IPS DF 19.7 (cell line): ENCODE measurements at places on chromosomes 3 and 15.

DNA sequence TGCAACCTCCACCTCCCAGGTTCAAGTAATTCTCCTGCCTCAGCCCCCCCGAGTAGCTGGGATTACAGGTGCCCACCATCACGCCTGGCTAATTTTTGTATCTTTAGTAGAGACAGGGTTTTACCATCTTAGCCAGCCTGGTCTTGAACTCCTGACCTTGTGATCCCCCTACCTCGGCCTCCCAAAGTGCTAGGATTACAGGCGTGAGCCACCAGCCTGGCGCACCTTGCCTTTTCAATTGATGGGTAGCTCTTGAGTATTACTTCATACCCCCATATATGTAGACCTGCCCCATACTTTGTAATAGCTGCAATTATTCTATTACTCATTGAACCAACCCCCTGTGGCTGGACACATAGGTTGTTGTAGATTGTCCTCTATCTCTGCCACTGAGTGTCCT is 101.3 kb downstream of the LRRK1 start:
- no peak for DNase-seq

DNA sequence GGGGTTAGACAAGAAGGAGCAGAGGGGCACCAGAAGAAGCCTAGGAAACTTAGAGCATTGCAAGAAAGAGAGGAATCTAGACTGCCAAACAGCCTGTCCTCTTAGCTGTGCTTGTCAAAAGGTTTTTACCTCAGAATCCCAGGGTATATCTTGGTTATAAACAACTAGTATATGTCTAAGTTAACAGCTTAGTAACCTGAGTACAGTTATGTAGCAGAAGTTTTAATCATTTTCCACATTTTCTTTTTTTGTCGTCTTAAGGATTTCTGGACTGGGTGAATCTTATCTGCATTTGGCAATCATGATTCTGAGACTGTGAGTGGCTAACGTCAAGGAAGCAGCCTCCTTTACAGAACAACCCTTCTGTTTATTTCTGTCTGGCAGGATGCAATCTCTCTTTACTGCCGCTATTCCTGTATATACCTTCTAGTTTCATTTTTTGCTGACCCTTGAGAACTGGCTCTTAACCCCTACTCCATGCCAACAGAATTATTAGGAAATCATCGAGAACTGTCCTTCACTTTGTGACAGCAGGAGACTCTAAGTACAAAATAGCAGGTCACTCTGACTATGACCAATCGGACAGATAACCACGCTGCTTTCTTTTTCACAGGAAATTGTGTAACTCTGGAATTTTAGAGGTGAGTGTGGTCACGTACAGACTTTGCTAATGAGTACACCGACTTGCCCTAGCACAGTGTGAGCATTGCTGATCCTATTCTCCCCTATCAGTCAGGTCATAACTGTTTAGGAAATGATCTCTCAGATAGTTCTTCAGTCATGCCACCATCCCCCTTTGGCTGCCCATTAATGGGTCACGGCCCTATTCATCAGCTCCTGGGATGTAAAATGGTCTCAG is 3.3 kb upstream of the CP start:
- no peak for DNase-seq

DNA sequence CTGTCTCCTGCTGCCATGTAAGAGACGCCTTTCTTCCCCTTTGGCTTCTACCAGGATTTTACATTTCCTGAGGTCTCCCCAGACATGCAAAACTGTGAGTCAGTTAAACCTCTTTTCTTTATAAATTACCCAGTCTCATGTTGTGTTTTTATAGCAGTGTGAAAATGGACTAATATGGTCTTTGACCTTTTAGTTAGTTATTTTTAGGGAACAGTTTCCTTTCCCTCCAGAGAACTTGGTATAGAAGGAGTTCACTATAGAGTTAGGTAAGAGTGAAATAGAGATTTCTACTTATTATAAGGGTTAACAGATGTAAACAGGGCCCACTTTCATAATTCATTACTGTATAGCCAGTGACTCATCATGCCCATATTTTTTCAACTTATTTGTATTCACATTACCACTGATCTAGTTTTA is 170.9 kb downstream of the UNC13C start:
- DNase-seq: no peak

DNA sequence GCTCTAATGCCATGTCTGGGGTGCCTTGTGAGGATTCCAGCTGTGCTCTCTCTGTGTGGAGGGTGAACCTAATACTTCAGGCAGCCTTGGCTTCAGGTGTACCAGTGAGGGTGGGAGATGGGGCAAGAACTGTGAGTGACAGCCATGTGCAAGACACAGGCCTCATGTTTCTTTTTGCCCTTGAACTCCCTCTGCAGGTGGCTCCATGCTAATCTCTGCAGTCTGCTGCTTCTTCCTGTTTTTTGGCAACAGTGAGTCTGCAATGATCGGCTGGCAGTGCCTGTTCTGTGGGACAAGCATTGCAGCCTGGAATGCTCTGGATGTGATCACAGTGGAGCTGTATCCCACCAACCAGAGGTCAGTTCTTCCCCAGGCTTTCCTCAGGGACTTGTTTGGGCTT is 189.3 kb downstream of the SV2B start:
- DNase-seq: no peak

DNA sequence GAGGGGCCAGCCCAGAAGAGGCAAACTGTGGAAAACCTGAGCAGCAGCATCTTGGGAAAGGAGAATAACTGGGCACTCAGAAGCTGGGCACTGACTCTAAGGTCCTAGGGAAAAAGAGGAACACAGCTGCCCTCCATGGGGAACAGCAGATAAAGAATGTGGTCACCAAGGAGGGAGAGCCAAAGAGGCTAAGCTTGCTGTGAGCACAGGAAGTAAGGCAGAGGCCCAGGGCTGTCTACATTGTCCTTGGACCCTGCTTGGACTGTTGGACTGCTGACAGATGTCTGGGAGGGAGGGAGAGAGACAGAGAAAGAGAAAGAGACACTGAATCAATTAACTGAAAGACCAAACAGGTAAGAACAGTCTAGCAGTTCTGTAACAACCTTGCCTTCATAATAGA is 4.5 kb upstream of the MNS1 start:
- no peak for DNase-seq

- DNase-seq: no peak
Measured at GRCh38 chr3:184155644-184156521, 706 bp downstream of the DVL3 start.

DNA sequence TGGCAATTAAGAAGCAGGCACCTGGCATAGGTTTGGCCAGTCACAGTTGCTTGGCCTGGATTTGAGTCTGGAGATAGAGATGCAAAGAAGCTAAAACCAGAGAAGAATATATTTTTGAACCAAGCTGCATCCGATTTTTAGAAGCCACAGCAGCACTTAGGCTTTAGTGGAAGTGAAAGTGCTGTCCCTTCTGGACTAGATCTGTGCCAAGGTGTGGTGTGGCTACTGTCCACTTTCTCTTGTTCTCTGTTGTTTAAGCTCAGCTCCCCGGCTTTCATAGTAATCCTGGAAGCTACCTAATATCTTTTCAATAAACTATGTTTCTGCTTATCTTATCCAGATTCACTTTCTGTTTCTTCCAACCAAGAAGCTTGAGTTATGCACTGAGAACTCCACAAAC is 183.4 kb upstream of the THRB start:
- no peak for DNase-seq

- no peak for DNase-seq
Measured at GRCh38 chr15:32774022-32774421, 56.2 kb downstream of the GREM1 start.

GRCh38 chr3:150739877-150740645 is 22.9 kb downstream of the SIAH2 start:
- no peak for DNase-seq

DNA sequence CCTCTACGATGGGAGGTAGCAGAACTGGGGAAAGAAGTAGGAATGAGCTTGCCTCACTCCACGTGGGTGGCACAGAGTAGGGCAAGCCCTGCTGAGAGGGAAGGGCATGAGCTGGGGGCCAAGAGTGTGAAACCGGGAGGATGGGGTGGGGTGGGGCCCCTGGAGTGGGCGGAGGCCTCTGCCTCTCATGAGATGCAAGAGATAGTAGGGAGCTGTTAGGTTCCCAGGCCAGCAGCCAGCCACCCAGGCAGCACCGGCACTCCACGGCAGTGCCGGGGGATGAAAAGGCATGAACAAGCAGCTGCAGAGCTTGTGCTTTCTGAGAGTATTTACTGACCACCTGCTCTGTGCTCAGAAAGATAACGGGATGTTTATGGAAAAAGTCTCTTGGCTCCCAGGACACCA is 24.4 kb upstream of the PLA2G4E start:
- no peak for DNase-seq

DNA sequence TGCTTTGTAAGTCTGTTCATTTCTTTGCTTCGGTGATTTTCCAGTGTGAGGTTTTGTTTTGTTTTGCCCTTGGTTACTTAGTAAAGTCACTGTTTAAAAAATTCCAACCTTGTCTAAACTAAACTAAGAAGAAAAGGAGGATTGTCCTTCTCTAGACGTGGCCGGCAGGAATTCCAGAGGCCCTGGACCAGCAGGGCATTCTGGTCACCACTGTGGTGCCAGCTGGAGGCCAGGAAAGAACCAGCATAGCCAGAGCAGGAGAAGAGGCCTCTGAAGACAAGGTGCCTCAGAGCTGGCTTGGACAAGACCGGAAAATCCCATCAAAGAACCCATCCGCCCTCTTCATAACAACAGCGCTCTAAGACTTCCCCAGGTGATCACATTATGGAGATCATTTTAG is 8.2 kb downstream of the PLOD2 start:
- no peak for DNase-seq
